ENCODE measurements at places on chromosomes 11 and 22.

GRCh38 chr22:43396934-43397457 is 14.8 kb upstream of the MPPED1 start:
- DNase-seq: no peak

DNA sequence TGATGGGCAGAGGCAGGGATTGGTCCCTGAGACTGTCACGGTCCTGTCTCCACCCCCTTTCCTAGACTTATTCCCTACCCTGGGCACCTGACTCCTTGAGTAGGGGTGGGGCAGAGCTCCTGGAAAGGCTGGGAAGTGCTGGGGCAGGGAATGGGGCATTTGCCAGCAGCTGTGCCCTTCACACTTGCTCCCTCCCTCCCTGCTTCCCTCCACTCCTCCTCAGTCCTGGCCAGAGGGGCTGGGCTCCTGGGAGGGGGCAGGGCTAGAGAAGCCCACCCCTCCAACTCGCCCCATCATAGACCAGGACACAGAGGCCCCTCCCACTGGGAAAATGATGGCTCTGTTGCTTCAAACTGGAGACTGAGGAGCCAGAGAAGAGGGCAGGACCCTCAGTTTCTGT is 11.6 kb downstream of the SCN2B start:
- no peak for DNase-seq

DNA sequence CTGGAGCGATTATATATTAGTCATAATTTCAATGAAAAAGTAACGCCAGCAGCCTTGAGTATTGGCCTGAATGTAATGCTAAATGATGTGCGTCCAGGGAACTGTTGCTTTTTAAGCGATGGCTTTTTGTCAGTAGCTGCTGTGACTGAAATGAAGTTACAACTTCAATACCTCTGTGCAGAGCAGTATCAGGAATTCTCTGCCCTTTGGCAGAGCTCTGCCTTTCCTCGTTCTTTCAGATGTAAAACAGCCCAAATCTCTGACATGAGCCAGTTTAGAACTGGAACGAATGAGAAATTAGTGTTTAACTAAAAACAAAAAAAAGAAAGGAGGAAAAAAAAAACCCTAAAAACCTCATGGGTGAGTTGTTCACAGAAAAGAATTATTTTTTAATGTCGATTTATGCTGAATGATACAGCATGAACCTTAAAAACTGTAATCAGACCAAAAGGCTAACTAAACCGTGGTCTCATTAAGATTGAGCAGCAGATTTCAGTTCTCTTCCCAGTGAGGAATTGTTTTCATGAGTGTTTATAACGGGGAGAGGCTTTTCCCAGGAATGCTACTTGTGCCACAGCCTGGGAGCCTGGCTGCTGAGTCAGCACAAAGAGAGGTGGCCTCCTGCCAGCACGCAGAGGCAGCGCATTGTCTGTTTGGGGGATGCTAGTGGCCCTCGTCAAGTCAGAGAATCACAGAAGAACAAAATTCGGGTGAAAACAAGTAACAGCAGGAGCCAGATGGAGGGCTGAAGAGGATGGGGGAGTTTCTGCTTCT is 146.2 kb upstream of the RASSF10 start:
- peak; percentile 33 for DNase-seq

- no peak for DNase-seq
Observed at GRCh38 chr11:17471501-17471900, 5.1 kb downstream of the ABCC8 start.

DNA sequence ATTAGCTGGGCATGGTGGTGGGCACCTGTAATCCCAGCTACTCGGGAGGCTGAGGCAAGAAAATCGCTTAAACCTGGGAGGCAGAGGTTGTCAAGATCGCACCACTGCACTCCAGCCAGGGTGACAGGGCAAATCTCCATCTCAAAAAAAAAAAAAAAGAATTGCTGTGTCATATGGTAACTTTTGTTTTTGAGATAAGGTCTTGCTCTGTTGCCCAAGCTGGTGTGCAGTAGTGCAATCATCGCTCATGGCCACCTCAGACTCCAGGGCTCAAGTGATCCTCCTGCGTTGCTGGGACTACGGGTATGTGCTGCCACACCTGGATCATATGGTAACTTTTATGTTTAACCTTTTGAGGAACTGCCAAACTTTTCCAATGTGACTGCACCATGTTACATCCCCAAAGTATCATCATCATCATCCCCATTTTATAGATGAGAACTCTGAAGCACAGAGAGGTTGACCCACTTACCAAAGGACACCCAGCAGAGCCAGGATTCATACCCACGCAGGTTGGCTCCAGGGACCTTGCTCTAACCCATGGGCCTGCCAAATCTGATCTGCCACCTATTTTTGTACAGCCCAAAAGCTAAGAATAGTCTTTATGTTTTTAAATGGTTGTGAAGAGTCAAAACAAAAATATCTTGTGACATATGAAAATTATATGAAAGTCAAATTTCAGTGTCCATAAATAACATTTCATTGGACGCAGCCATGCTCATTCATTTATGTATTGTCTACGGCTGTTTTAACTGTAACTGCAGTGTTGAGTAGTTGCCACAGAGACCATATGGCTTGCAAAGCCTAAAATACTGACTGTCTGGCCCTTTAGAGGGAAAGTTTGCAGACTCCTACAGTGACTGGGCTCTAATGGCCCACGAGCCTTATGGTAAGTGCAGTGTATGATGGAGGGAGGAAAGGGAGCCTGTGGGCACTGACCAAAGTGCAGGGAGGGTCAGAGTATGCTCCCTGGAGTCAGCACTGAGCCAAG is 45.3 kb downstream of the GDPD5 start:
- DNase-seq: no peak

GRCh38 chr11:120751550-120751949 is 240.0 kb downstream of the GRIK4 start:
- no peak for DNase-seq

DNA sequence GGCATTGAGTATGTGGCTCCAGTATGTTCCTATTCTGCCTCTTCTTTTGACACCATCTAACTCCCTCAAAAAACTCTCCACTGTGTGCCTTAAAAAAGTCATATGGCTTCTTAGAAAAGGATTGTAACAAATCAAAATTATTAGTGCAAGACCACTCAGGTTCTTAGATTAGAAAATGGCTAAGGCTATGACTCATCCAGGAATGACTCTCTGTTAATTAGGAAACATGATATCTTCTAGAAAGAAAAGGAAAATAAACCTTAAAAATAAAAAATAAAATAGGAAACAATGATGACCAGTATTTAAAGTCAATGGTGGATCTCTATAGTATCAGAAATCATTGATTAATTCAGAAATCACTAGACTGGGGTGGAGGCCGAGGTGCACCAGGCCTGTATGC is 21.7 kb downstream of the SLC25A17 start:
- DNase-seq: no peak

- no peak for DNase-seq
Observed at GRCh38 chr11:101567071-101567470, 16.7 kb downstream of the TRPC6 start.

DNA sequence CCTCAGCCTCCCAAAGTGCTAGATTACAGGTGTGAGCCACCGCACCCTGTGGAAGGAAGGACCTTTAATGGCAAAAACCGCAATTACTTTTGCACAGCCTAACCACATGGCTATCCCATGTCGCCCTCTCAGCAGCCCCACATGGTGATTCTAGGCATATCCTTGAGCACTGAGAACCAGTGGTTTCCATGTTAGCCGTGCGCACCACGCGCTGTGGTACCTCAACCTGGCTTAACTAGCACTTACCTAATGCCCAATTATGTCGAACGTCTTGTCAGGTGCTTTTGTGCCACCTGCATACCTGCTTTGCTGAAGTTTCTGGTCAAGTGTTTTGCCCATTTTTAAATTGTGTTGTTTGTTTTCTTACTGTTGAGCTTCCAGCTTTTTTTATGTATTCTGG is 697.9 kb downstream of the BRD1 start:
- no peak for DNase-seq

GRCh38 chr22:40001800-40002577 is 7.2 kb downstream of the FAM83F start:
- DNase-seq: no peak

DNA sequence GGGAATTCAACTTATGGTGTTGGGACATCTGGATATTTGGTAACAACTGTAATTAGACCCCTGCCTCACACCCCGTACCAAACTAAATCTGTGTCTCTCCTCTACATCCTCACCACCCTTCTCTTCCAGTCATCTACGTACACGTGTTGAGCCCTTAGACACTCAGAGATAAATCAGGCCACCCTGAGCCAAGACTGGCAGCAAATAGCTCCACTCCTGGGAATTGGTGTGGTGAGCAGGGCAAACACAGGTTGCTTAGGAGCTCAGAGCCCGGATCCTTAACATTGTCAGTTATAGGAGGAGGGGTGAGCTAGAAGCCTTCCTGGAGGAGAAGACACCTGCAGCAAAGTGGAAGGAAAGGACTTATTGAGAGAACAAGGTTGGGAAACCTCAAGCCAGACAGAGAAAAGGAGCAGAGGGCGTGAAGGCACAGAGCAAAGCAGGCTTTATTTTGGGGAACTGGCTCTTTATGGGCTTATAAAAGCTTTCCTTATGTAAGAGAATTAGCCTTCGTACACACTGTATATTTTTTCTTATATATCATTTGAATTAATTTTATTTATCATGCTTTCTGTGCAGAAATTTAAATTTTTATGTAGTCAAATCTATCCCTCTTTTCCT is 36.9 kb upstream of the KLHL35 start:
- DNase-seq: no peak

DNA sequence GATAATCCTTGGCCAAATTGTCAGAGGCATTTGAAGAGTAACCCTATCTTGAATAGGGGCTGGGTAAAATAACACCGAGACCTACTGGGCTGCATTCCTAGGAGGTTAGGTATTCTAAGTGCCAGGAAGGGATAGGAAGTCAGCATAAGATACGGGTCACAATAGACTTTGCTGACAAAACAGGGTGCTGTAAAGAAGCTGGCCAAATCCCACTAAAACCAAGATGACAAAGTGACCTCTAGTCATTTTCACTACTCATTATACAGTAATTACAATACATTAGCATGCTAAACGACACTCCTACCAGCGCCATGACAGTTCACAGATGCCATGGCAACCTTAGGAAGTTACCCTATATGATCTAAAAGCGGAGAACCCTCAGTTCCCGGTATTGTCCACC is 964 bp upstream of the REXO2 start:
- DNase-seq: no peak

DNA sequence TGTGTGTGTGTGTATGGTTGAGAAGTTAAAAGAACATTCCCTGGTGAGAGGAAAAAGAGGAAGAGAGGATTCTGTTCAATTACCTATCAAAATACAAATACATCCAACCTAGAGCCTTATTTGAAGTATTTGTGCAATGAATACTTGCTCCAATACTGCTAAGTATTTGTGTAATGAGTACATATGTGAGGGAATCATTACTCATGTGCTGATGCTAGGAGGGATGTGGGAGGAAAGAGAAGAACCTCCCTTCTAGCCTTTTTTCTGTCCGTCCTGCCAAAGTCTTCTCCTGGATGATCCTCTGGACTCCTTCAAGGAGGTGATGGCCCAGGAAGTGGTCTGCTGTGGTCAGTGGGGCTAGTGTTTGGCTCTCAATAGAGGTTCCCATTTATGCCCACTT is 36.0 kb upstream of the ACCSL start:
- DNase-seq: no peak

GRCh38 chr11:125404811-125405790 is 91.0 kb downstream of the FEZ1 start:
- DNase-seq: peak; percentile 36

- no peak for DNase-seq
Observed at GRCh38 chr22:46293577-46294260, 3.0 kb upstream of the GTSE1 start.

- DNase-seq: peak; percentile 77
Observed at GRCh38 chr22:46036558-46037408, 59.8 kb upstream of the WNT7B start.

GRCh38 chr11:8581300-8581699 is 12.7 kb downstream of the STK33 start:
- DNase-seq: no peak

- DNase-seq: no peak
Observed at GRCh38 chr11:75066061-75066460, 30.6 kb downstream of the OR2AT4 start.

GRCh38 chr11:27405134-27405533 is 42.1 kb upstream of the CCDC34 start:
- no peak for DNase-seq

- DNase-seq: no peak
Observed at GRCh38 chr11:57354699-57355098, 16.5 kb downstream of the P2RX3 start.

DNA sequence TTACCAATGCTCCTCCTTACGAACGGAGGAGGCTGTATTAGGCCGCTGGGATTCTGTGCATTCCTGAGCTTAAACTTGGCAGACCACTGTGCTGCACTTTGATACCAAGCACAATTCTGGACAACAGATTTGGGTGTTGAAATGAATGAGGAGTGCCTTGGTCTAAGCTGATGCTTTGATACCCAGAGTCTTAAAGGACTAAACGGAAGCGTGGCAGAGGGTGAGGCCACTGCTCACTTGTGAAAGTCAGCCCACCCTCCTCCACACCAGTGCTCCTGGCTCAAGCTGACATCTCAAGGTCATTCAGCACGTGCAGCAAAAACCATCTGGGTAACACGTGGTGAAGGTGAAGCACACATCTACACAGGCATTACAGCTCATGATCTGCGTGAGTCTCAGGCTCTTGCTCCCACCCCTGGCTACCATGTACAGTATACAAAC is 85.9 kb downstream of the MICAL3 start:
- DNase-seq: no peak

GRCh38 chr11:96014217-96014616 is 90.3 kb upstream of the MTMR2 start:
- DNase-seq: no peak

DNA sequence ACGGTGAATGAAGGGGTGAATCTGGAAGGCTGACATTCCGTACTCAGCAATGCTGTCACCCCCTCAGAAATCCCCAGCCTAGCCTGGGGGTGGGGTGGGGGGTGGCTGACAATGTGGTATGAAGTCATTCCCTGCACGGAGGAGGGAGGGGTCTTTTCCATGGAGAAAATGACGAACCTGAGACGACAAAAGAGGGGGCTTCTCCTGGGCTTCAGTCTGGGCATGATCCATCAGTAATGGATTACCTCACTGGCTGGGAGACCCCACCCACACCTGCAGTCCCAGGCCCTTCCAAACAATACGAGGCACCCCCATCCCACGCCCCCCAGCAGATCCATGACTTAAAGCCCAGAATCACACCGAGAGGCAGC is 1.0 kb downstream of the KIAA0930 start:
- DNase-seq: no peak

DNA sequence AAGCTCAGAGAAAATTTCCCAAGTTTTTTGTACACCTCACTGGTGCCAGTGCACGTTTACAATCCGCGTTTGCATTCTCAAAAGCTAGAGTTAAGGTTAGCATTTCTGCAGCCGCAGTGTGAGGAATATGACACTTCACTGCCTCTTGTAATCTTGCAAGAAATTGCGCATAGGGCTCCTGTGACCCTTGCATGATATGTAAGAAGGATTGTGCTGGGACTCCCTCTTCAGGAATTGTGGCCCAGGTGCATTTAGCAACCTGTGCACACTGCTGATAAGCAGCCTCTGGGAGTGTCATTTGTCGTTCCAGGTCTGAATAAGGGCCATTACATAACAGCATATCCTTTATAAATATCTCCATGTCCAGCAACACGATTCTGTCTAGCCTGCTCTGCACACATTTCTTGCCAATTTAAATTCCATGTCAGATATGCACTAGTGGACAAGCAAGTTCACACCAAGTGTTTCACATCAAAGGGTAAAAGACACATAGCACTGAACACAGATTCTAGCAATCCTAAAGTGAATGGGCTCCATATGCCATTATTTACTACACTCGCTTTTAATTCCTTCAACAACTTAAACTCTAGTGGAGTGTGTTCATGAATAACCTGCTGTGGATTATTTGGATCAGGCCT is 69.2 kb upstream of the INCENP start:
- peak; percentile 55 for DNase-seq

- DNase-seq: no peak
Observed at GRCh38 chr11:83008581-83008923, 63.1 kb downstream of the RAB30 start.
